ENCODE measurements at places on chromosomes 2 and 18. TPM values are rescaled to one million over a fixed set of nuclear protein-coding genes. Genes with fewer than 3 reads are reported as not detected.

Gene PAIP2B
- 1.8 TPM for total RNA-seq

Gene PIAS2
- total RNA-seq, result 8.7 TPM

Gene YWHAQ
- 152 TPM for total RNA-seq

Gene ZNF804A
- total RNA-seq, result not detected

Gene NPPC
- total RNA-seq, result not detected

Gene COA5
- total RNA-seq, result 24.8 TPM

Gene ALK
- total RNA-seq, result not detected

Gene SNORC
- 0.40 TPM for total RNA-seq

Gene MC2R
- total RNA-seq, result not detected

Gene KLHL41
- 0.20 TPM for total RNA-seq

Gene SLC25A52
- under 0.01 TPM for total RNA-seq

Gene ANXA4
- total RNA-seq, result 52.2 TPM

Gene FBXO41
- 0.22 TPM for total RNA-seq

Gene AKAIN1
- not detected for total RNA-seq

Gene EDAR
- not detected for total RNA-seq

Gene NOP58
- total RNA-seq, result 26.4 TPM

Gene STAM2
- 12.4 TPM for total RNA-seq

Gene PCGF1
- total RNA-seq, result 8.3 TPM

Gene NFU1
- 40.9 TPM for total RNA-seq

Gene EMILIN1
- total RNA-seq, result 42.3 TPM

Gene FRZB
- total RNA-seq, result 0.79 TPM

Gene DNPEP
- total RNA-seq, result 52.2 TPM

Gene SCG2
- total RNA-seq, result under 0.01 TPM

Gene PCARE
- total RNA-seq, result not detected

Gene FBLN7
- 2.2 TPM for total RNA-seq

Gene UBE2F
- total RNA-seq, result 31.2 TPM

Gene GCKR
- not detected for total RNA-seq

Gene GAREM1
- 0.20 TPM for total RNA-seq

Gene DNER
- 0.44 TPM for total RNA-seq

Gene DOCK10
- 2.0 TPM for total RNA-seq

Gene NYAP2
- not detected for total RNA-seq

Gene COMMD1
- 27.0 TPM for total RNA-seq

Gene NLRC4
- total RNA-seq, result not detected

Gene PSMA8
- total RNA-seq, result not detected

Gene KCNS3
- 0.65 TPM for total RNA-seq

Gene STK17B
- total RNA-seq, result 7.9 TPM

Gene CRYBA2
- not detected for total RNA-seq

Gene LRRC30
- not detected for total RNA-seq

Gene RGPD4
- not detected for total RNA-seq

Gene ZSWIM2
- not detected for total RNA-seq

Gene MARCO
- total RNA-seq, result not detected

Gene EMX1
- not detected for total RNA-seq

Gene LDAH
- 15.0 TPM for total RNA-seq

Gene RBBP8
- total RNA-seq, result 11.3 TPM

Gene POTEI
- 0.79 TPM for total RNA-seq

Gene C2orf80
- not detected for total RNA-seq

Gene LGALSL
- 2.6 TPM for total RNA-seq

Gene EFR3B
- 1.4 TPM for total RNA-seq
